Activated naive CD4-positive, alpha-beta T cell treated with Interleukin-2 at 50 U/mL for 16 hours (primary cell): ENCODE measurements at places on chromosomes 4 and X.

DNA sequence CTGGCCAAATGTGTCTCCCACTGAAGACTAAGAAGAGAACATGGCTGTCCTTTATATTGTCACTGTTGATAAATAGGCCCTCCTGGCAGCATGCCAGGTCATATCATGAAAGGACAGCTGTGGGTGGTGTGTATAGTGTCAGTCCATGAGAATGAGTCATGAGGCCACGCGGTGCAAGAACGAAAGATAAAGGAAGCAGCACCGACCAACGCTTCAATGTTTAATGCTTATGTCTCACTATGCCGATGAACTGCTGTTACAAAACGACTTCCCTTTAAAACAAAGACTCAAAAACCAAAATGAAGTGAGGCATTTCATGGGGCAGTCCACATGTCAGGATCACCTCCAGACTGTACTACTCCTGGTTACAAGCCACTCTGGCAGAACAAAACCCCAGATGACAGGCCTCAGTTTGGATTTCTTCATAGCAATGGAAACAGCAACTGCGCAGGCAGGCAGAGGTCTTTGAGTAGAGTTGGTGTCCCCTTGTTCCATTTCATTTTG lies 5.2 kb upstream of the TCEANC start:
- DNase-seq: peak; percentile 76

DNA sequence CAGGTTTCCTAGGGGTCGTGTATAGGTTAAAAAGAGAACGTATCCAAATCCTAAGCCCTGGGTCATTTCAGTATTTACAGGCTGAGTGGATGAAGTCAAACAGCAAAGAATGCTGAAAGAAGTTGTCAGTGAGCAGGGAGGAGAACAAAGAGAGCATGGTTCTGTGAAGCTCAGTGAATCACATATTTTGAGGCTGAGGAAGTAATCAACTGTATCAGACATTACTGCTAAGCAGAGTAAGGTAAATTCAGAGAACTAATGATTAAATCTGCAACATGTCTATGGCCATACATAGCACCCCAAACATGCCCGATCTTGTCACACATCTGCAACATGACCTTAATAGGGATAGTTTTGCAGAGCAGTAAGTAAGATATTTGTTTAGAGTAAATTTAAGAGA lies 1130.3 kb downstream of the RAPGEF2 start:
- no peak for DNase-seq

DNA sequence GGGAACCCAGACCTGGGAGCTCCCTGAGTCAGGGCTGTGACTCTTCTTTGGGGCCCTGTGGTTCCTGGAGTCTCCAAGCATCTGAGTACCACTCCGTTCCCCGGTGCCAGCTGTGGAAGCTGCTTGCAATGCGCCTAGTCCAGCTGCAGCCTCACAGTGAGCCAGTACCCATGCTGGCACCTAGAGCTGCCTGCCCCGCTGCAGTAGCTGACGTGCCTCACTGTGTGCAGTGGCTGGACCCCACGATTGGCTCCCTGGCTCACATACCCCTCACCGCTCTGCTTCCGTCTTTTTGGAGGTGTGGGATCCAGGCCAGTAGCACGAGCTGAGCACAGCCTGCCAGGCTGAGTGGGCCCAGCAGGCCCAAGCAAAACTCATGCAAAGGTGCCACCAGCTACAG lies 32.1 kb upstream of the PAGE1 start:
- DNase-seq: no peak

DNA sequence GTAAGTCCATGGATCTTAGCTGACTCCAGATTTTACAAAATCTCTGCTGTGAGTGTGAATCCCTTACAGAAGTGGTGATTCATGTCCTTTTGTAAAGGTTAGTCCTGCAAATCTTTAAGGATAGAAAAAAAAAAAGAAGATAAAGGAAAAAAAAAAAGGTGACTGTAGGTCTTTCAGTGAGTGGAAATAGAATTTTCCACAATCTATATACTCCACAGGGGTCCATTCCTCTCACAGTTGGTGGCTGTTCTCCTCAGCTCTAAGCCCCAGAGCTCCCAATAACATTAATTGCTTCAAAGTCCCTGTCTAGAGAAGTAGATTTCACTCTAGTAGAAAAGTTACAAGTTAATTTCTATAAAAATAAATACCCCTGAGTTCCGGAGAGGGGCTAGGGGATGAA lies 189.1 kb downstream of the NDST4 start:
- DNase-seq: no peak

DNA sequence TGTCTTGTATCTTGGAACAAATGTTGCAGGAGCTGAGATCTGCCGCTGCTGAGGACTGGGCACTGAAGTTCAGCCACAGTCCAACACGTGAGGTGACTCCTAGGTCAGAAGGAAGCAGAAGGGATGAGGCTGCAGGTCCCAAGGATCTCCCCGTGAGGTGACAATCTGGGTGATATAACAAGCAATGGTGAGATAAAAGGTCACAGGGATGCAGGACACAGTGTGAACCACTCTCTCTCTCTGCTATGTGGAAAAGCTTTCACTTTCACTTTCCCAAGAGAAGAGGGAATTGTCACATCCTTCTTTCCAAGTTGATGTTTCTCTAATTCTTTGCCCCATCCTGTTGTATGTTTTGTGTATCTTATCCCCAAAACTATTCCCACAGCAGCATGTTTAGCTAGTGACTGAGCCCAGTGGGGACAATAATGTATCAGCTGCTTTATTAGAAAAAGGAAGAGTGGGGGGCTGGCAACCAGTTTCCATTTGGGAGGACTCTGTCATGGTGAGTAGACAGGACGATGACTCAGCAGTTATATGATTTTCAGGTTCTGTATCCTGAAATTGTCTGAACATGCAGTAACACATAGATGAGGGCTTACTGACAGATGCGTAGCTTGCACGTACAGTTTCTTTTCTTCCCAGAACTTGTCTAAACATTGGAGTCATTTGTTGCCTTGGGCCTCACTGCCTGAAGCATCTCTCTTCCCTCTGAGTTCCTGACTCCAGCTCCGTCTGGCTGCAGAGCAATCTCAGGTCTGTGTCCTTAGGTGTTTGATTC lies 1415.8 kb upstream of the TENM3 start:
- DNase-seq: no peak

- no peak for DNase-seq
These were observed 12.2 kb downstream of the DSPP start for GRCh38 chr4:87620491-87620890.

- no peak for DNase-seq
These were observed 34.0 kb downstream of the TACC3 start for GRCh38 chr4:1755297-1755696.

DNA sequence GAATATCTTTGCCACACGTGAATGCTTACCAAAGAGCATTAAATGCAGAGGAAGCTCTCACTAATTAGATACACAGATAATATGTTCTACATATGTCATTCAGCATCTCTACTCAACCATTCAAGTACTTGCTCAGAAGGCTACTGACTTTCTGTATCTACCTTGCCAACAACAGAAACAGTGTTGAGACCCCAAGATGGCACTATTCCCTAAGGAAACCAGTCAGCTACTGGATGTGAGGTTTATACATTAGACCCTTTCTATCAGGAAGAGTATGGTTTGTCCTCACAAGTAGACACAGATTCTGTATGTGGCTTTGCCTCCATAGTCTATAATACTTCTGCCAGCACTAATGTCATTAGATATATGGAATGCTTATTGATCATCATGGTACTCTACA lies 443.9 kb upstream of the INTU start:
- no peak for DNase-seq

- no peak for DNase-seq
These were observed 2.8 kb downstream of the UPRT start for GRCh38 chrX:75276666-75277065.

DNA sequence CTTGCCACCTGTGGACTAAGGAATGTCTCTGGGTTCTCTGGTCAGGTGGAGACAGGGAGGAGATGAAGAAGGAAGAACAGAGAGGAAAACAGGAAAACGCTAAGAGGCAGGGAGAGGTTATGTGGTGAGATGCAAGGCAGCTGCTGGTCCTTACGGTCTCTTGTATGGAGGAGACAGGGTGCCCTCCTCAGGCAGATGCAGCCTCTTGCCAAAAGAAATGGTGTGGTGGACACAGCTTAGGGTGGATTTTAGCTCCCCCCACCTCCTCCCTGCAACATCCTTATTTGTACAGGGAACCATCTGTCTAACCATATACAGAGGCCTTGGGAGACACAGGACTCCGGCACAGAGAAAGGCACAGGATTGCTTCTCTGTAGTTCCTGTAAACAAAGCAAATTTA lies 9.7 kb downstream of the OCIAD2 start:
- no peak for DNase-seq

- DNase-seq: no peak
These were observed 890.2 kb downstream of the FSTL5 start for GRCh38 chr4:161273607-161274006.

GRCh38 chr4:103375278-103375677 lies 177.1 kb upstream of the CENPE start:
- DNase-seq: no peak

DNA sequence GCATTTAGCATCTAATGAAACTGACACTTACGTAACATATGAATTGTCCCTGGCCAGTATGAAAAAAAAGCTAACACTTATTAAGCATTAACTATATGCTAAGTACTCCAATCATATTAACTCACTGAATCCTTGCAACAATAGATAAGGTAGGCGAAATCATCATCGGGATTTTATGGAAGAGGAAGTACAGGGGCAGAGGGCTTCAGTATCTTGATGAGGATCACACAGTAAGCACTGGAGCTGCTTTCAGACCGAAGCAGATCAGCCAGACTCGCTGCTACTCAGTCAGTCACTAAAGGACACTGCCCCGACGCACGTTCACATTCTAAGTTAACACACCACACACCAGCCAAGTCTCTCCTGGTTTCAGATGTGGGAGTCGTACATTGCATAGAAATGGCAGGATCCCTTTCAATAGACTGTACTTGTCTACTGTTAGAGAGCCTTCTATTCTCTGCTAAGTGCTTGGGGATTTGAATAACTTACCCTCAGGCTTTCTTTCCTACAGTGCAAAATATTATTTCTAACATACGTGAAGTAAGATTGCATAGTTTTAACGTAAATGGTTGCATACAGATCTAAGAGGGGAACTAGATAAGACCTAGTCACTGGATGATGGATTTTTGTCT lies 540.2 kb upstream of the TENM3 start:
- no peak for DNase-seq

GRCh38 chrX:38233891-38234667 lies 13.4 kb upstream of the SRPX start:
- no peak for DNase-seq

DNA sequence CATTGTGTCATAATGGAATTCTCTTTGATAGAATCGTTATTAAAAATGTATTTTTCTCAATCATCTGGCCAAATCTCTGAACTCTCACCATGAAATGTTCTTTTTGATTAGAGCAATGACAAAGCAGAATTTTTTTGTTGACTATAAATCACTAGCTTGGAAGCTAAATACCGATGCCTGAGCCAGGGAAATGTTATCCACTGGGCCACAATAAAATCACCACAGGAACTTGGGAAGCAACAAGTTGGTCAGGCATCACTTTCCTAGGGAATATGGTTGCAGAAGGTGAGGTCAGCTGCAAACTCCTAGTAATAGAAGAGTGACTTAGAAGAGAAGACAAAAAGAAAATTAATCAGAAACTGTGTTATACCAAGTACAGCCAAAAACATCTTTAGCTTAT lies 60.6 kb upstream of the CFAP47 start:
- no peak for DNase-seq

GRCh38 chrX:148593146-148593545 lies 92.7 kb downstream of the AFF2 start:
- no peak for DNase-seq

- DNase-seq: no peak
These were observed 66.6 kb upstream of the TAB3 start for GRCh38 chrX:30955687-30956086.

GRCh38 chr4:74374561-74375327 lies 9.8 kb downstream of the EREG start:
- peak; percentile 17 for DNase-seq

GRCh38 chr4:87967193-87967592 lies 8.3 kb upstream of the SPP1 start:
- DNase-seq: no peak

DNA sequence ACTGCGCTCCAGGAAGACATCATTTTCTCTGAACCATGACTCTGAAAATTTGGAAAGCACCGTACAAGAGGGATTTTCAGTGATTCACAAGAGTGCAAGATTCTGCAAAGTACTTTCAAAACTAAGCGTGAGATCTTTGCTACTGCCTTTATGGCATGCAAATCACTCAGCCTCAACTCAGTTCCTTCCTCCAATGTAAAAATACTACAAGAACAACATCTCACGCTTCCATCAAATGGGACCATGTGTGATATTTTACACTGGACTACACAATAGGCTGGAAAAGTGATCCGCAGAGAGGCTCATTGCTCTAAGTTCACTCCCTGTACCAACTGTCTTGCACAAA lies 674 bp upstream of the IL15 start:
- no peak for DNase-seq

DNA sequence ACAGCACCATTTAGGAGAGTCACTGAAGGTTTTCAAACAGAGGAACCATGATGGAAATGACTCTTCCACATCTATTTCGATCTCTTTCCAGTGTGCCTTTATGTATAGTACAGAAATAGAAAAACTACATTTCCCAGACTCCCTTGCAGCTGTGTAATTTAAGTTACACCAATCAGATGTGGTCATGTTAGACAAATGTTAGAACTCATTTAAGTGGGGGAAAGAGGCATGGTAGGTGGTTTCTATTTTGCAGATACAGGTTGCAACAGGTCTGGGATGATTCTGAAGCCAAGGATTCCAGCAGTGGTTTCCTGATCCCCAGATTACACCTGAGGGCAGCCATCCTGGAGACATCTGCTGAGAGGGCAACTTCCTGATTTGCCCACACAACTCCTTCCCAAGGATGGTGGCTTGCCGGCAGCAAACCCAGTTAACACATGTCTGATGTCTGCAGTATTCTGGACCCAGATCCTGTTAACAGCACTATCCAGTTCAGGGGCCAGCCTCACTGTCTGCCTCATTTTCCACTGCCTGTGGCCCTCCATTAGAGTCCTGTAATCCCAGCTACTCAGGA lies 38.7 kb upstream of the PDK3 start:
- DNase-seq: no peak

DNA sequence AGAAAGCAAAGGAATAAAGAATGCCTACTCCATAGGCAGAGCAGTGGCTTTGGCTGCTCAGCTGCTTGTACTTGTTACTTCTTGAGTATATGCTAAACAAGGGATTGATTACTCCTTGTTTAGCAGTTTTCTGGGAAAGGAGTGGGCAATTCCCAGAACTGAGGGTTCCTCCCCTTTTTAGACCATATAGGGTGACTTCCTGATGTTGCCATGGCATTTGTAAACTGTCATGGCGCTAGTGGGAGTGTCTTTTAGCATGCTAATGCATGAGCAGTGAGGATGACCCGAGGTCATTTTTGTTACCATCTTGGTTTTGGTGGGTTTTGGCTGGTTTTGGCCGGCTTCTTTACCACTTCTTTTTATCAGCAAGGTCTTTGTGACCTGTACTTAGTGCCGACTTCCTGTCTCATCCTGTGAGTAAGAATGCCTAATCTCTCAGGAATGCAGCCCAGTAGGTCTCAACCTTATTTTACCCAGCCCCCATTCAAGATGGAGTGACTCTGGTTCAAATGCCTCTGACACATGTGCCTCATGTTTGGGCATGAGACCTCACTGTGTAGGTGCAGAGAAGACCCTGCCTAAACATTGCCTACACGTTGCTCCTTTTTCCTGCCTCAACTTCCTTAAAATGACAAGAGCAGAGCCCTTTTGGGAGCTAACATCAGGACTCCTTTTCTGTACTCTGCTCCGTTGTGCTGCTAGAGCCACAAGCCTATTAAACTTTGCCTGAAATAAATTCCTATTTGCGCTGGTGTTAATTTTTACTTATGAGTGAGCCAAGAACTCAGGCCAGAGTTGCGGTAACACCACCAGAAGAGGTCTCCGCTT lies 21.0 kb upstream of the UBA6 start:
- no peak for DNase-seq
